ENCODE measurements at places on chromosomes 11 and 22.
A peak's percentile ranks its signal among the peaks of the same experiment; 100 is the strongest.

- peak; percentile 78 for DNase-seq
Measured at GRCh38 chr22:42519525-42520401, at the start of gene RRP7A. Gene RRP7A, minus strand, starts transcription at chr22:42519796. Its CDS starts 10 bp downstream, at chr22:42519786.

GRCh38 chr11:87359401-87359800, 321.7 kb downstream of the TMEM135 start:
- DNase-seq, result no peak

DNA sequence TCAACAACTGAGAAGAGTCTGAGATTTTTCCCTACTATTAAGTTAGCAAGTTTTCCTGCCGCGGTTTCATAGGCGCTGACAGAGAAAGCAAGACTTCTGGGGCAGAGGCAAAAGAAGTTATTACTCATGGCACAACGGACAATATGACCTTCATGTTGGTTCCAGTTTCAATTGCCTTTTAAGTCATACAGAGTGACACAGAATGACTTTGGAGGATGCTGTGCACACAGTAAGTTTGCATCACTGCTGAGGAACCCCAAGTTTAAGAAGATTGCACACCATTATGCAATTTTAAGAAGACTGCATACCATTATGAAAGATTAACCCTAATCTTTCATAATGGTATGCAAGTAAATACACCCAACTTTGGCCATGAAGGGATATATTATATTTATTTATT, 626.5 kb upstream of the CHORDC1 start:
- DNase-seq, result no peak

GRCh38 chr11:32219320-32219719, 128.4 kb downstream of the RCN1 start:
- DNase-seq, result no peak

- no peak for DNase-seq
Measured at GRCh38 chr11:81979448-81979847, 754.2 kb downstream of the FAM181B start.

GRCh38 chr11:86463955-86464354, 89.3 kb downstream of the CCDC81 start:
- no peak for DNase-seq

DNA sequence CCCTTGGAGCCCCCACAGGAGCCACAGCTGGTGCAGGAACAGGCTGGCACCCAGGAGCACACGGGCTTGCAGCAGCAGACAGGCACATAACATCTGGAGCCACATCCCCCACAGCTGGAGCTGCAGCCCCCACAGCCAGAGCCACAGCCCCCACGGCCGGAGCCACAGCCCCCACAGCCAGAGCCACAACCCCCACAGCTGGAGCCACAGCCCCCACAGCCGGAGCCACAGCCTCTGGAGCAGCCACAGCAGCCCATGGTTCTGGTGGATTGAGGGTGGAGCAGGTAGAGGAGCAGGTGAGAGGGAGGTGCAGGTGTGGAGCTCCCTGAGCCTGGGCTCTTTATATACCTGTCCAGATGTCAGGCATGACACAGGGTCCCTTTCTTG, at the start of gene KRTAP5-2:
Gene KRTAP5-2 (minus strand): TSS at position 301 of the 387 bp plus-strand sequence. CDS start 44 bp downstream, at position 257.
- no peak for DNase-seq

DNA sequence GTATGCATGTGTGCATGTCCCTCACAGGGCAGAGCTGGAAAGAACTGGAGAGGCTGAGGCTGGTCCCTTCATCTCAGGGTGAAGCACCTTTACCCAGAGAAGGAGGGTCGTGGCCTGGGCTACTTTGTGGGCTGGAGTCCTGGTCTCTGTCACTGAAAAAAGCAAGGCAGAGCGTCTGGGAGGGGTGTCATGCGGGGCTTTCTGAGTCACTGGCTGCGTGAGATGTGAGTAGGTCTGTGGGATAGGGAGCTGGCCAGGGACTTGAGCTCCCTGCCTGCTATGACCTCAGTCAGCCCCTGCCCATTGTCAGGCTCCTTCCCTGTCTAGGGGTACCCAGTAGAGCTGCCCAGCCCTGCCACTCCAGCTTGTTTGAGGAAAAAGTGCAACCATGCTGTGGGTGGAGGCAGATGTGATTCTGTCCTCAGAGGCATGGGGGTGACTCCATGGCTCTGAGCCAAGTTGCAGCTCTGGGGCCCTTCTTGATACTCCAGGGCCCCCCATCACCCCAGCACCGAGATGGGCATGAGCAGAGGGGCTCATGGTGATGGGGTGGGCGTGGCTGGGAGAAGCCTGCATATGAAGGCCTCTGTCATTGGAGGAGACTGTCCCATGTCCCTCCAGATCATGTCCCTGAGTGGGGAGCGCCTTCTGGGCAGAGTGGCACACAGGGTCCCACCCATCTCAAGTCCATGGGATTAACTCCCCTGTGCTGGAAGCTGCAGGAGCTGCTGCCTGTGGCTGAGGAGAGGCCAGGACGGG, 27.8 kb downstream of the KCNQ1 start:
- no peak for DNase-seq

- no peak for DNase-seq
Measured at GRCh38 chr11:92885600-92885999, 83.9 kb upstream of the MTNR1B start.

GRCh38 chr22:45240104-45240809, 437 bp downstream of the KIAA0930 start:
- peak; percentile 20 for DNase-seq

DNA sequence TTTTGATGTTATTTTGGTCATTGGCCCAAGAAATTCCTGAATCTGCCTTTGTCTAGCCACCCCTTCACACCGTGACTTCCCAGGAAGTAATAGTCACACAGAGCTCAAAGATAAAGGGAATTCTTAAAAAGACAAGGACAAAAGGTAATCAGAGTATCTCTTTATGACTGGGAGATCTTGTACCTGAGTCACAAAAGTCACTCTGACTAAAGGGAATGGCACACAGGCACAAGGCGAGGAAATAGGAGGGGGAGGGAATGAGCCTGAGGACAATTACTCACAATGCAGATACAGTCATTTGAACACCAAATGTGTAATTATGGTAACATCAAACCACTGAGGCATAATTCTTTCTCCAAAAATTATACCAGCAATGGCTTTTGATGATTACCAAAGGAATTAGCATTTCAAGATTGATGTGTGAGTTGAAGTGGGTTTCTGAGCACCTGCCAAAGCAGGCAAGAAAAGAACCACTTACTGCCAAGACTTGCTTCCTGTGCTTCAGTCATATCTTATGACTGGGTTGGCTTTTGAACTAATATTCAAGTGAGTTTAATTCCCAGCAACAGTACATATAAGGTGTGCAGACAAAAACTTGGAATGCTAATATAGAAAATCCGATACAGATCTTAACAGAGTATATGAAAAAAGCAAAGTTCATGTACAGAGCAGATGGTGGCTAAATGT, 856.4 kb downstream of the LRRC4C start:
- DNase-seq, result no peak

GRCh38 chr11:19392321-19392720, 151.6 kb upstream of the E2F8 start:
- no peak for DNase-seq

GRCh38 chr22:29388759-29389090, 355 bp upstream of the AP1B1 start:
- DNase-seq, result no peak

- DNase-seq, result no peak
Measured at GRCh38 chr22:33461698-33462434, 403.7 kb upstream of the SYN3 start.

- no peak for DNase-seq
Measured at GRCh38 chr22:22811016-22812009, 76.3 kb upstream of the IGLL5 start.

DNA sequence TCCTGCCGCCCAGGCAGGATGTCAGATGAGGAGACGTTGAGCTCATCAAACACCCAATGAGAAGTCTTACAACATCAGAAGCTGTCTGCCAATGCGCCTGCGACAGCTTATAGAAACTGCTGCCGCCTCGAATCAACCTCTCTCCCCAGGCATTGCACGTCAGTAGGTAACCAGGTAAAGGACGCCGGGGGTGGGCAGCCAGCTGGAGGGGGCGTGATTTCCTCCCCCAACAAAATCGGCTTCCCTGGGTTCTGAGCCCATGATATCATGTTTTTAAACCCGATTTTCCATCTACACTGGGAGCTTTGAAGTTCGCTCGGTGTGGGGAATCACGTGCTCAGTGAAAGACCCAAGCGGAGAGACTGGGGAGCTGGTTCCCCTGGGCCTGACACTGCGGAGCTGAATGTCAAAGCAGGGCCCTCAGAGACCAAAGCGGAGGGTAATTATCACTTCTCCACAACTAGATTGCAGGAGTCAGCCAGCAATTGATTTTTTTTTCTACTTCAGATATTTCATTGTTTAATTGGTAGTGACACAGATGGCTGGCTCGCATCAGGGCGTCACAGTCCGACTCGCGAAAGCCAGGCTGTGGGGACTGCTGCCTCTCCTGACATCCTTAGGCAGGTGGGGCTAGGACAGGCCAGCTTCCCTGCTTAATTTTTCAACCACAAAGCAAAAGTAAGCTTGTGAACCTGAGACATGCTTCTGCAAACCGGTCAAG, 15.4 kb downstream of the FAM83F start:
- no peak for DNase-seq

DNA sequence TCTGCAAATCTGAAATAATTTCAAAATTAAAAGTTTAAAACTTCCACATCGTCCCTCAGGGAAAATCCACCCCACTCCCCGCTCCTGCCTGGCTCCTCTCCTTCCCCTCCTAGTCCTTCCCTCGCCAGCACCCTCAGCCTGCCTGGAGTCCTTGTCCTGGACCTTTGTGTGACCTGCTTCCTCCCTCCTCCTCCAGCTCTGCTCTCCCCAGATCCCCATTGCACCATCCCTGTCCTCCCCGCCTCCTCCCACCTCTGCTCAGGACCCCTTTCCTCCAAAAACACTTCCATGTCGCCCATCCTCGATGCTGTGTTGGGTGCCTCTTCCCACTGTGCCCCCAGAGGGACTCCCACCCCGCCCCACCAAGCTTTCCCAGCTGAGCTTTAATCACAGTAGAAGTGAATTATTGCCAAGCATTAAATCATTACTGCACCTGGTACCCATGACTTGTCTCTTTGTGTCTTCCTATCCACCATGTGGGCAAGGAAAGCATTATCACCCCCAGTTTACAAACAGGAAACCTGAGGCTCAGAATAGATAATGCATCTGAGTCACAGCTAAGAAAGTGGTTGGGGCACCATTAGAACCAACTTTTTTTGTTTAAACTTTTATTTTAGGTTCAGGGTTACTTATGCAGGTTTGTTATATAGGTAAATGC, 2.4 kb upstream of the ZP1 start:
- no peak for DNase-seq

DNA sequence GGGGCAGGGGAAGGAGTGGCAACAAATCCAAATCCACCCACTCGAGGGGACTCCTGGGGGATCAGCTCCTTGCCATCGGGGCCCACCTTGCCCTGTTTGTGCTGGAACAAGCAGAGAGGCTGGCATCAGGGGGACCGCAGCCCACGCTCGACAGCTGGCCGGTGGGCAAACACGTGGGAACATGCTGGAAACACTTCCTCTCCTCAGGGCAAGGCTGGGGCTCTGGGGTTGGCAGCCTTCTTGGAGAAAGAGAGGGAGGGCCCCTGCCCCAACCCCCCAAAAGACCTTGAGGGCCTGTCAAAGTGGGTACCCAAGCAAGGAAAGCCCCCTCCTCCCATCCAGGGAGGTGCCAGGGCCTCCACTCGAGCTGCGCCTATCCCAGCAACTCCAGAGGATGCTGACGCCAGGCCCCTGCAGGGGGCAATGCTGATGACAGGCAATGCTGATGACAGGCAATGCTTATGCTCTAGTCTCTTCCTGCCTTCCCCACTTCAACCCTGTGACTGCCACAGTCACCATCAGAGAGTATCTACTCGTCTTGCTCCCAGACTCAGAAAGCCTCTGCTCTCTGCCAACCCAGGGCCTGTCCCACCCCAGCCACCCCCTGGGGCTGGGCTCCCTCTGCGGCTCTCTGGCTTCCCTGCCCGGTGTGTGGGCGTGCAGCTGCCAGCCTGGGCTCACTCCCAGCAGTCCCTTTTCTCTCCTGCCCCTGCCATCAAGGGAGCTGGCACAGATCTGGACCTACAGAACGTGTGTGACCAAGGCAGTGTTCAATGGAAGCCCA, 6.0 kb downstream of the ESS2 start:
- no peak for DNase-seq

DNA sequence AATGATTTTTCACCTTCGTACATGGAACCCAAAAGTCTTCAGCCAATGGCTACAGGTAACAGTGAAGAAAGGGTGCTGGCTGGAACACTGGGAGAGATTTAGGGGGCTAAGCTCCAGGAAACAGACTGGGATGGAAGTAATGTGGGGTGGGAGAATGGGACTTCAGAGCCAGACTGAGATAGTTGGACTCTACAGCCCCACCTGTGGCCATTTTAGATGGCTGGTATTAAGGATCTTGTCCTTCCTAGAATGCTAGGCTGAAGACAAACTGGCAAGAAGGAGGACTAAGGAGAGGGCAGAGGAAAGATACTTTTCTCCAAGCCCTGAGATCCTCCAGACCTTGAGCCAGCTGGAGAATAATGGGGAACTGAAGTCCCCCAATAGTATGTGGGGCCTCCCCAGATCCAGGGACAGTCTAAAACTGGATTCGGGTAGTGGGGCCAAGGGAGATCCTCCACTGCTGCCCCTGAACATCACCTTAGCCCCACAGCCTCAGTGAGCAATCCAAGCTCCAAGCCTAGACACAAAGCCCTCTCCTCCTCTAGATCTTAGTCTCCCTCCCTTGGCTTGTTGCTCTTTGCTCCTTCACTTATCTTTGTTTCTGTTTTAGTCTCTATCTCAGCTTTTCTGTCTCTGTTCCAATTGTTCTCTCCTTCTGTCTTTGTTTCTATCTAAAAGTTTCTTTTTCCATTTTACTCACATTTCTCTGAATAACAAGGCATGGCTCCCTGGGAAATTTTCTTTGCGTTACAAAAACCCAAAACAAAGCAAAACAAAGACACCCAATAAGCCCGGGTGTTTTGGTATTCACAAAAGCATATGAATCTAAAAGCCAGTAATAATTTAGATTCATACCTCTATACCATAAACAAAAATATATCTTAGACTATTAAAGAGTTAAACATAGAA, 16.2 kb upstream of the RRAS2 start:
- no peak for DNase-seq

GRCh38 chr22:41597635-41597953, 8.0 kb upstream of the PMM1 start:
- DNase-seq, result no peak

DNA sequence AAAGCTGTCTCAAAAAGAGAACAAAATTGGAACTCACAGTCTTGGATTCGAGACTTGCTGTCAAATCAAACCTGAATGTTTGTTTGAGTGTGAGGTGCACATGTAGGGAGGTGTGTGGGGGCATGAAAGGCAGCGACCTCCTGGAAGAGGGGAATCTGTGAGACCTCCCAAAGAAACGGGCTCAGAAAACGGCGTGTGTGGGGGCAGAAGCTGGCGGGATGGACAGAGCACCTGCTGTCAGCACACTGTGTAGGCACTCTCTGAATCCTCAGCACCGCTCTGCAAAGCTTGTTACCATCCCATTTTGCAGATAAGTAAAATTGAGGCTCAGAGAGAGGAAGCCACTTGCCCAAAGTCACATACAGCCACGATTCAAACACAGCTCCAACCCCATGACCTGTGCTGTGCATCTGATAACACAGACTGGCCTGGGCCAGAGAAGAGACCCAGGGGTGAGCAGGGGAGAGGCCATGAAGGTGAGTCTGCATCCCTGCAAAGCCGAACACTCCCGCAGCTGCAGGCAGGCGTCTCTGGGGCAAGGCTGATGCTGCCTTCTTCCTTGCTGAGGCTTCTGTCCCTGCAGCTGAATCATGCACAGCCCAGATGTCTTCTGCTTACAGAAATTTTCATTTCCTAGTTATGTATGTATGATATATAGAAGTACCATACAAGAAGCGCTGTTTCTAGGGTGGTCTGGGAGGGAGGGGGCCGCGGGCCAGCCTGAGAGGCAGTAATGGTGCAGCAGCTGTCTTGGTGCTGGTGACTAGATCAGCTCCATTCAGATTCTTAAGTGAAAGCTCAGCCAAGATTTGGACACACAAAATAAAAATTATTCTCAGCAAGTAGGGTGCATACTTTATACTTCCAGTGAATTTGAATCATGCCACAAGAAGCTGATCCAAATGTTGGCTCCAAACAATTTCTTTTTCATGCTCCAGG, 67.3 kb upstream of the SHISAL1 start:
- DNase-seq, result no peak

All from stimulated activated CD8-positive, alpha-beta memory T cell treated with anti-CD3 and anti-CD28 coated beads, Interleukin-12 subunit alpha, Interleukin-12 subunit beta, amount 100 ng/mL, for 4 hours (primary cell).